ENCODE measurements at places on chromosomes 11 and 22.
A peak's percentile ranks its signal among the peaks of the same experiment; 100 is the strongest.

- no peak for DNase-seq
Measured at GRCh38 chr11:110366291-110366690, 63.5 kb upstream of the FDX1 start.

DNA sequence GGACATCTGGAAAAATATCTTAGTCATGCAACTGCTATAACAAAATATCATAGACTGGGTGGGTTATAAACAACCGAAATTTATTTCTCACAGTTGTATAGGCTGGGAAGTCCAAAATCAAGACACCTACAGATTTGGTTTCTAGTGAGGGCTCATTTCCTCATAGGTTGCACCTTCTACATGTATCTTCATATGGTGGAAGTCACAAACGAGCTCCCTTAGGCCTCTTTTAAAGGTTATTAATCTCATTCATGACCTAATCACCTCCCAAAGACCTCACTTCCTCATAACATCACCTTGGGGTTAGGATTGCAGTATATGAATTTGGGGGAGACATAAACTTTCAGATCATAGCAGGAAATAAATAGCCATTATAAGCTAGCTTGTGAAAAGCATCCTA is 85.2 kb downstream of the INTS4 start:
- no peak for DNase-seq

GRCh38 chr11:8831861-8832260 is 79.1 kb upstream of the AKIP1 start:
- no peak for DNase-seq

DNA sequence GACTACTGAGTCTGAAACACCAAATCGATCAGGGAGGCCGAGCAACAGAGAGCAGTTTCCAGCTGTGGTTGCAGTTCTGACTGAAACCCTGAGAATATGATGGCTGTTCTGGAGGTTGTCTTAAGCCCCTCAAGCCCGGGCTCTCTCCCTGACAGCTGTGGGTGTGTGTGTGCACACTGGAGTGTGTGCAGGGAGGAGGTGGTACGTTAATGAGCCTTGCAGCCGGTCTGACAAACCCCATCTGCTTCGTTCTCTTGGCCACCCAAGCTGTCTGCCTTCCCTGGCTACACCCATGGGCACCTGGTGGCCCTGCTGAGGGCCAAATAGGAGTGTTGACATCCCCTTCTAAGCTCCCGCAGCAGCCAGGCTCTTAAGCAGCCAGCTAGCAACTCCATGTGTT is 189.8 kb downstream of the KIRREL3 start:
- no peak for DNase-seq

DNA sequence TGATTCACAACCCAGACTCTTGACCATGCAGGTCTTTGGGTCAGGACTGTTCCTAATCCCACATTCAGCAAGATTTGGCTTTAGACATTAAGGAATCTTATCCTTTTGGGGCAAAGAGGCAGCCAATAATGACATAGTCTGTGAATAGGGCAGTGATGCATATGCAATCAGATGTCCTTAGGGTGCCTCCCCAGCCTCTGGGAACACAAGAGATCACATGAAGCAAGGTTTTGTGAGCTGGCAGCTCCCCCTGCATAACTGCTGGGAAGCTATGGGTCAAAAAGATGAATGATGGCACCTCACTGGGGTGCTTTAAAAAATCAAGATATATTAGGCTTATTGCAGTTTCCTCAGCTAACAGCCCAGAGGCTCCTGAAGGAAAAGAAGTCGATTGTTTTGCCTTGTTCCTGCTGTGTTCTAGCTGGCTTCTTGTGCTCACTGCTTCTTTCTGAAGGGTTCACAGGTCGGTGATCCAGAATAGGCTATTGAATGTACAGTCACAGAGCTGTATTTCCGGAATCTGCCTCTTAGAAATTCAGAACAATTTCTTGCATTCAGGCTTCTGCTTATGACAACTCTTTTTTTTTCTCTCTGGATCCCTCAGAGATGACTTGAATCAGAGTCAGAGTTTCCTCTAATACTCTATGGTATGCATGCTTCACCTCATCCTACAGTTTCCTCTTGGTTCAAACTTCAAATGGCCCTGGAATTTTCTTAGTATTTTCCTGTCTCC is 31.7 kb downstream of the INSC start:
- peak; percentile 28 for DNase-seq

DNA sequence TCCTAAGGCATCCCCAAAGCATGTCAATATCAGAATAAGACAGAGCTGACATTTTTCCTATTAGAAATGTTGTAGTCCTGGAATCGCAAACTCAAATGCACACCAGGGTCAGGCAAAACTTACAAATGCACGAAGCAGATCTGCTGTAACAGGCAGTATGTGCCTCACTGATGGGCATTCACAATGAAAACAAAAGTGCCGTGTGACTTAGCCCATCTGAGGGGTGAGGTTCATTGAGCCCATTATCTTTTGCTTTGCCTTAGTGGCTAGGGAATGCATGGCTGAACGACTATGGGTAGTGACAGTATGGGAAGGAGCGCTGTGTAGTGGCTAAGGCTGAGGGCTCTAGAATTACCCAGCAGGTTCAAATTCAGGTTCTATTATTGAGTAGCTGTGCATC is 43.1 kb upstream of the RASSF10 start:
- DNase-seq: no peak

DNA sequence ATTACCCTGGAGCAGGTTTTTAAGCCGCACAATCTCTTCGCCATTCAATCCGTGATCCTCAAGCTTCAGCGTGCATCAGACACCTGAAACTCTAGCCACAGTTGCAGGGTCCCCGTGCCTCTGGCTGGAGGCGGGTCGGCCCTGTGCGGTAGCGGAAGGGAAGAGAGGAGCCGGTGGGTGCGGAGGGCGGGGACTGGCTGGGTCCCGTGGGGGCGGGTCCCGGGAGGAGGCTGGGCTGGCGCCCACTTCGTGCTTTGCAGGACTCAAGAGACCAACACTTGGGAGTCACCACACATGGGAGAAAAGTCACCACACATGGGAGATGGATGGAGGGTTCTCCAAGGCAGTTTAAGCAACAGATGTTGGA is 772 bp downstream of the C22orf15 start:
- no peak for DNase-seq

DNA sequence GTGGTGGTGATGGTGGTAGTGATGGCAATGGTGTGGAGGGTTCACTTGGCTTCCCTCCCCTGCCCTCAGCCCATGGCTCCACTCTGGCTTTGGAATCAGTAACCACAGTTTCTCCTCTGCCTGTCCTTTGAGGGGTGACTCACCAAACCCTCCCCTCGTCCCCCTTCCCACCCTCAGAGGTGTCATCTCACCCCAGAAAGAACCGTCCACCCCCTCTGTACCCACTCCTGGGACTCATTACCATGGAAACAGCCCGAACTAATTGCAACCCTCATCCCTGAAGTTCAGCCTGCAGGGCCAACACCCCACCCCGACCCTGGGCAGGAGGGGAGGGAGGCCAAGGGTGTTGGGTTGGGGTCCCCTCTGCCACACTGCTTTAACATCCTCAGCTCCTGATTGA is 26.6 kb downstream of the PHLDB1 start:
- DNase-seq: no peak

DNA sequence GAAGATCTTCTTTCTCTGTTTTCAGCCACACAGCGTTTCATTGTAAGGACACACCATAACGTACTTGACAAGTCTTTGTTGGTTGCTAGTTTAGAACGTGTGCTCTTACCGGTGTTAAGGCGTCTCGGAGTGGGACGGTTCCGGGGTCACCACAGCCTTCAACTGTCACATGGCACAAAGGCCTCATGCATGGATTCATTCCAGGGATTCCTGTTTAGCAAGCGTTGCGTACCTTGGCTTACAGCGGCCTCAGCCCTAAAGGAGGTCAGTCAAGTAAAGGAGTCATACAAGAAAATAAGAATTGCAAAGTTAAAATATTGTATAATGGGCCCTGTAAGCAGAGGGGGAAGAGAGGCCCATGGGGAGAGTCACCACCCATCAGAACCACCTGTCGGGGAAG is 2.2 kb upstream of the SCGB1A1 start:
- no peak for DNase-seq

DNA sequence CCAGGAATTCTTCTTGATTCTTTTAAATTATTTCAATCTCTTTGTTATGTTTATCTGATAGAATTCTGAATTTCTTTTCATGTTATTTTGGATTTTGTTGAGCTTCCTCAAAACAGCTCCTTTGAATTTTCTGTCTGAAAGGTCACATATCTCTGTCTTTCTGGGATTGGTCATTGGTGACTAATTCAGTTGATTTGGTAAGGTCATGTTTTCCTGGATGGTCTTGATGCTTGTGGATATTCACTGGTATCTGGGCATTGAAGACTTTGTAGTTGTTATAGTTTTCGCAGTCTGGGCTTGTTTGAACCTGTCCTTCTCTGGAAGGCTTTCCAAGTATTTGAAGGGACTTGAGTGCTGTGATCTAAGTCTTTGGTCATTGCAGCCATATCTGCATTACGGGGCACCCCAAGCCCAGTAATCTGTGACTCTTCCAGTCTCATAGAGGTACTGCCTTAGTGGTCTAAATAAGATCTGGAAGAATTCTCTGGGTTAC is 18.9 kb upstream of the INSC start:
- DNase-seq: no peak

GRCh38 chr11:35764417-35764816 is 101.8 kb downstream of the TRIM44 start:
- DNase-seq: no peak

DNA sequence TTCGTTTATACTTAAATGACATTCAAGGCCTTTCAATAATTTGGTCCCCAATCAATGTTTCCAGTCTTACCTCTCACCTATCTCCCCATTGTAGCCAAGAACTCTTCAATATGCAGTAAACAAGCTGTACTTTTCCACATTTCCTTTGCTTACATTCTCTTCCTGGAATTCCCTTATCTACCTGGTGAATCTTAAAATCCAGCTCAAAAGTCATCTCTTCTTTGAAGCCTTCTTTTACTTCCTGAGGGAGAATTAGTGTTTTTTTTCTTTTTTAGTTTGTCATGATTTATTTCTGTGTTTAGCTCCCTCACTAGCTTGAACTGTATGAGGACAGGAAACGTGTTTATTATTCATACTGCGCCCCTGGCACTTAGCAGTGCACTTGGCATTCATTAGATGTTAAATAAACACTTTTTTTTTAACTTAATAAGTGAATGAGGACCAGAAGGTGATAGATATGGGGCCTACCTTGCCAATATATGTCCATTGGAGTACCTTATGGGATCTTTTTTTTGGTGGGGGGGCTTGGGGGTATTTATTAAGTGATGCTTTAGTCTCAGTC is 4.9 kb upstream of the PTS start:
- DNase-seq: peak; percentile 20

DNA sequence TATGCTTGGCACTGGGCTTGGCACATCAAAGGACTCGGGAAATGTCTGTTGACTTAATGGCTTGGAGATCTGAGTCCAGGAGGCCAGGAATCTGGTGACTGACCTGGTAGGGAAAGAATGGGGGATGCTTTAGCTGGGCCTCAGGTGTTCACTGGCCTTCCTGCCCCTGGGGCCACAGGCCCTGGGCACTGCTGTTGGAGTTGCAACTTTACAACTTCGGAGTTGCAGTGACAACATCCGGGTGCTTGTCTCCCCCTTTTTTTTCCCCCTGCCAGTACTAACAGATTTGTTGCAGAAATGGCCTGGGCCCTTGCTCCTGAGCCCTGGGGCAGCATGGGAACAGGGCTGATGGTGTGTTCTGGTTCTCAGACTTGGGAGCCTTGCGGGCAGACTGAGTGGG is 23.8 kb downstream of the OSBP2 start:
- no peak for DNase-seq

DNA sequence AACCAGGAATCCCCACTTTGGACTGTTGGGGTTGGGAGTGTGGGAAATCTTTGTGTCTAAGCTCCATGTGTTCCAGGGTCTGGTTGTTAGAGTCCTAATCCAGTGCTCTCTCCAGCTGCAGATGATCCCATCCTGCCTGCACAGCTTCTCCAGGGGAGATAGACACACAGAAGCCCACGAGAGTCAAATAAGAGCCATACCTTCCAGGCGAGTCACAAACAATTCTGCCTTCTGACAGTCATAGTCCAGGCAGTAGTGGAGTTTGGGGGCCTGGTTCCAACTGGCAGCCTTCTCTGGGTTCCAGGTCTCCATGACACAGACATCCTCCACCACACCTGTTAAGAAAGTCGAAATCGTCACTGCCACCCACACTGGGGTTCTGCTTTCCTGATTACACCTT is 32.1 kb downstream of the SYT13 start:
- DNase-seq: peak; percentile 26

DNA sequence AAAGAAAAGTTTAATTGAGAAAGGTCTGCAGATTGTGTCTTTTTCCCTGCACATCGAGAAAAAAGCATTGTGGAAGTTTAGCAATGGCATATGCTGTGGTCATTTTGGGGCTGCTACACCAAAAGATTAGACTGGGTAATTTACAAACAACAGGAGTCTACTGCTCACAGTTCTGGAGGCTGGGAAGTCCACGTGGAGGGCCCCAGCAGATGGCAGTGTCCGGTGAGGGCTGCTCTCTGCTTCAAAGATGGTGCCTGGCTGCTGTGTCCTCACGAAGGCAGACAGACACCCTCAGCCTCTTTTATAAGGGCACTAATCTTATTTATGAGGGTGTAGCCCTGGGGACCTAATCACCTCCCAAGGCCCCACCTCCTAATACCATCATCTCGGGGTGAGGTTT is 21.1 kb downstream of the PHF21B start:
- no peak for DNase-seq

DNA sequence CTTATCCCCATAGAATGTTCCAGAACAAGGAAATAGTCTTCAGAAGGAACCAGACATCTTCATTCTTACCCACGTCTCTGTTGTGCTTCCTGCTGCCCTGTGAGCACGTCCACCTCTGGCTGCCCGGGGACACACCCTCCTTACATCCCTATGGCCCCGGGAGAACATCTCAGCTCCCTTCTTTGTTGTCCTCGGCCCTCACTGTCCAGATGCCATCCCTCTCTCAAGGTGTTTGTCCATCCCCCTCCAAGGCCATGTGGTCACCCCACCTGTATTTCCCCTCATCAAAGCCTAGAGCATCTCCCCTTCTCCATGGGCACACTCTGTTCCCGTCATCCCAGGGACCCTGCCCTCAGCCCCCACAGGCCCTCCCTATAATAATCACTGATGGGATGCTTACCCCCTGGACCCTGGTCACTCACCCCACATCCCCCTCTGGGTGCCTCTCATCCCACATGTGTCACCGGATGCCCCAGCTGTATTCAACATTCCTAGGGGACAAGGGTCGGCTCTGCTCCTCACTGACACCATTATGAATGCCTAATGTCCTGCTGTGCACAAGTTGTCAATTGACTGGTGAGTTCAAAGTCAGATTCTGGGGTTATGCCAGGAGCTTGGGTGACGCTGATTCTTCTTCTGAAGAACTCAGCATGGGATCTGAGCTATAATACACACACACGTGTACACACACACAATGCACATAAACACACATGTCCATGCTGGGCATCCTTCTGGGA is 28.8 kb downstream of the IGLL5 start:
- DNase-seq: no peak

GRCh38 chr11:534396-535209 is 773 bp downstream of the HRAS start:
- DNase-seq: no peak

GRCh38 chr11:103536335-103536722 is 427.1 kb downstream of the DYNC2H1 start:
- DNase-seq: no peak

DNA sequence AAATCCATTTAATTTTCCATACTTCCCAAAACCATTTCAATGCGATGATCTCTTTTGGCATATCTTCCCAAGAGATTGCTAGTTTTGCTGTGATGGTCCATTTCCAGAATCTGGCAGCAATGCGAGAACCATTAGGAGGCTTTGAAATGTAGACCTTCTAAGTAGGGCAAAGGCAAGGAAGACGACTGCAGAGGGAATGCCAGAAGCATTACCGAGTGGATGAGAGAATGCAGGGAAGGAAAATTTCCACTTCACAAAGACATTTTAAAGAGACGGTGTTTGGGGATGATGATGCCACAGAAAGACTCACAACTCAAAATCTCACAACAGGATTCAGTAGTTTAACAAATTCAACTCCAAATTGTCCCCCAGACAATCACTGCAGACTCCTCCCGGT is 471 bp upstream of the CEP126 start:
- peak; percentile 41 for DNase-seq

Measured in EL (cell line).